ENCODE measurements at places on chromosomes 11 and 22. TPM values are rescaled to one million over a fixed set of nuclear protein-coding genes. Genes with fewer than 3 reads are reported as not detected.

Gene ALX4
- total RNA-seq = not detected

- no peaks in the 10 kb centered on the region for H3K36me3 ChIP-seq
- no peak overlapping the region for H3K27ac ChIP-seq
- DNase-seq = peak; percentile 48
- H3K27me3 ChIP-seq = peaks cover 9% of the 10 kb centered on the region
These were observed 61.3 kb upstream of the PRR5 start for GRCh38 chr22:44640618-44641155.

Gene POU2AF1
- 2.5 TPM for total RNA-seq

Gene GAL3ST1
- 2.5 TPM for total RNA-seq

DNA sequence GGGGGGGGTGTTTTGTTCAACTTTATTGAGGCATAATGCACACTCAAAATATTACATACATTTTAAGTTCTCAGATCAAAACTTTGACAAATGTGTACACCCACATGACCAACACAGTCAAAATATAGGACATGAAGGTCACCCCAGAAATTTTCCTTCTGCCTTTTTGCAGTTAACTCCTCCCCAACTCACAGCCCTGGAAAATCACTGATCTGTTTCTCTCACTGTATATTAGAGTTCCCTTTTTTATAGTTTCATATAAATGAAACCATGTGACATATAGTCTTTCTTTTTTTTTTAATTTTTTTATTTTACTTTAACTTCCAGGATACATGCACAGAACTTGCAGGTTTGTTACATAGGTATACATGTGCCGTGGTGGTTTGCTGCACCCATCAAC, 4.6 kb downstream of the TMPRSS5 start:
- H3K4me3 ChIP-seq = no peak overlapping the region
- no peak overlapping the region for H3K27ac ChIP-seq
- no peaks in the 10 kb centered on the region for H3K27me3 ChIP-seq
- no peaks in the 10 kb centered on the region for H3K36me3 ChIP-seq
- no peak for DNase-seq
- H3K4me1 ChIP-seq = no peaks in the 10 kb centered on the region

Gene PLEKHA7
- total RNA-seq = 43.6 TPM

Gene SLC5A12
- not detected for total RNA-seq

DNA sequence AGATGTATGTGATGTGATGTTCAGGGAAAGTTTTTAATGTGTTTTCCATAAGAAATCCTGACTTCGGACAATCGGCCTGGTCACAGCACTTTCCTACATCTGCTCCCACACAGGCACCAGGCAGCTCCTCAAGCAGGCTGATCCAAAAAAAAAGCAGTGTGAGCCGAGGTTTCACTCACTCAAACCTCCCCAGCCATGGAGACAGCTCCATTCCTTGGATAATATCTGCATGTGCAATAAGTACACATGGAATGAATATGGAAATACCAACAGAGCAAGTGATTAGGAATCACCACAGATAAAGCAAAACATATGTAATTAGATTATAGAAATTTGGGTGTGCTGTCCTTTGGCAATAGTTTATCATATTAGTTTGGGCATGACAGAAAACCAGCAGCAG, 88.8 kb upstream of the API5 start:
- DNase-seq = no peak
- H3K36me3 ChIP-seq = no peaks in the 10 kb centered on the region
- H3K4me1 ChIP-seq = no peaks in the 10 kb centered on the region
- H3K27me3 ChIP-seq = no peaks in the 10 kb centered on the region
- H3K27ac ChIP-seq = no peak overlapping the region
- no peak overlapping the region for H3K4me3 ChIP-seq

- no peak overlapping the region for H3K27ac ChIP-seq
- no peaks in the 10 kb centered on the region for H3K36me3 ChIP-seq
- no peaks in the 10 kb centered on the region for H3K4me1 ChIP-seq
- H3K27me3 ChIP-seq = no peaks in the 10 kb centered on the region
These were observed 4.7 kb upstream of the ARHGAP42 start for GRCh38 chr11:100682247-100682969.

DNA sequence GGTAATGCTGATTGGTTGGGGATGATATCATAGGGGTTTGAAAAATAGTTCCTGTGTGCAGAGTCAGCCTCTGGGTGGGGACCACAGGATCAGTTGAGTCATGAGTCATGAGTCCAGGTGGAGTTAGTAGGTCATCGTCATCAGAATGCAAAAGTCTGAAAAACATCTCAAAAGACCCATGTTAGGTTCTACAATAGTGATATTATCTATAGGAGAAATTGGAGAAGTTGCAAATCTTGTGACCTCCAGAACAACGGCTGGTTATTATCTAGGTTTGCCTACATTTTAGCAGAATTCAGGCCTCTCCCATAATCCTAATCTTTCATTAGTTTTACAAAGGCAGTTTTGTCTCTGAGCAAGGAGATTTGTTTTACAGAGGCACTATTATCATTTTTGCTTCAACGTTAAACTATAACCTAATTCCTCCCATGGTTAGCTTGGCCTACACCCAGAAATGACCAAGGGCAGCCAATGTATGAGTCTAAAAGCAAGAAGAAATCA, 38.9 kb downstream of the MS4A2 start:
- H3K36me3 ChIP-seq = no peaks in the 10 kb centered on the region
- no peak overlapping the region for H3K27ac ChIP-seq
- H3K27me3 ChIP-seq = no peaks in the 10 kb centered on the region
- no peak overlapping the region for H3K4me3 ChIP-seq
- DNase-seq = no peak

DNA sequence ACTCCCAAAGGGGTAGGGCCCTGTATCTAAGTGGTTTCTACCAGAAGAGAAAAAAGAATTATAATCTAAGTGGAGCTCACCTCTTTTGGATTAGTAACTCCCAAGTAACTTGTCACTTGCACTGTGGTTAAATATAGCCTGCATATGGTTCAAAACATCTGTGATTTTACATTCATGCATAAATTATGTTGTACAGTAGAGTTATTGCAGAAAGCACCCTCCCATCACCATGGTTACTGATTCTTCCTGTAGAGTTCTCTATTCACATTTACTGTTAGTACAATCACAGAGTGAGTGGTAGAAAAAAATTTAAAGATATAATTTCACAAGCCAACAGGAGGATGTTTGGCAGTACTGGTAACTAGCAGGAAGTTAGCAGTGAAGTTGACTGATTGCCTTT, 80.4 kb downstream of the LRRC4C start:
- H3K4me1 ChIP-seq = no peaks in the 10 kb centered on the region
- no peak overlapping the region for H3K27ac ChIP-seq
- no peaks in the 10 kb centered on the region for H3K36me3 ChIP-seq
- no peak for DNase-seq

Gene MMP1
- 19.1 TPM for total RNA-seq

Gene RBMXL2
- not detected for total RNA-seq

- H3K4me3 ChIP-seq = no peak overlapping the region
- H3K27ac ChIP-seq = no peak overlapping the region
- no peak for DNase-seq
- peaks cover 57% of the 10 kb centered on the region for H3K4me1 ChIP-seq
These were observed 2.9 kb downstream of the UBE2L3 start for GRCh38 chr22:21570398-21570797.

DNA sequence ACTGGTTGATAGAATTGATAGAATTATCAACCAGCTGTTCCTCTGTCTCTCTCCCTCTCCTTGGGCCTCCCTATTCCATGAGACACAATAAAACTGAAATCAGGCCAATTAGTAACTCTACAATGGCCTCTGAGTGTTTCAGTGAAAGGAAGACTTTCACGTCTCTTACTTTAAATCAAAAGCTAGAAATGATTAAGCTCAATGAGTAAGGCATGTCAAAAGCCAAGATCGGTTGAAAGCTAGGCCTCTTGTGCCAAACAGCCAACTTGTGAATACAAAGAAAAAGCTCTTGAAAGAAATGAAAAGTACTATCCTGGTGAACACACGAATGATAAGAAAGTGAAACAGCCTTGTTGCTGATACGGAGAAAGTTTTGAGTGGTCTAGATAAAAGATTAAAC, 16.6 kb downstream of the PIH1D2 start:
- H3K4me3 ChIP-seq = no peak overlapping the region
- H3K36me3 ChIP-seq = peaks cover 66% of the 10 kb centered on the region
- no peak overlapping the region for H3K27ac ChIP-seq
- H3K4me1 ChIP-seq = no peaks in the 10 kb centered on the region

Gene NPAT
- 15.0 TPM for total RNA-seq

DNA sequence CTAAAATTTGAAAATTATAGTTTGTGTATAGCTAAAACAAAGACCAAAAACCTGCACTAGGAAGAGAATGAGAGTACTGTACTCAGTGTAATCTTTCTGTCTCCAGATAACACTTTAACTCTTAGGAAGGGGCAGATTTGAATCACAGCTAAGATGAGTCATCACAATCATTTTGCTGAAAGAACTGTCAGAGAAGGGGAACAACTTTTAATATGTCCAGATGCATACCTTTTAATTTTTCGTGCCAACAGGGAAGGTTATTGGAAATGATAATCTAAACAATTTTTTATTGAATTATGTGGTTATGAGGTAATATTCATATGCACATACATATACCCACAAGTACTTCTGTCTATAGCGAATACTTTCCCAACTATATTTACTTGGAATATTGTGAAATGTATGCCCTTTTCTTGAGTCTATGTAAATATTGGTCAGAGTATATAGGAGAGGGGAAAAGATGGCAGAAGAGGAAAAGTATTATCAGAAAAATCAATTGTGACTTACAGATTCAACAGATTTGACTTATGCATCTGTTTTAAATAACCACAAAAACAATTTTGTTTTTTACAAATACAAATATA, 51.1 kb upstream of the MUC15 start:
- H3K36me3 ChIP-seq = no peaks in the 10 kb centered on the region
- H3K27ac ChIP-seq = no peak overlapping the region
- no peaks in the 10 kb centered on the region for H3K4me1 ChIP-seq
- H3K27me3 ChIP-seq = no peaks in the 10 kb centered on the region
- DNase-seq = no peak

Gene E2F8
- total RNA-seq = 0.38 TPM

DNA sequence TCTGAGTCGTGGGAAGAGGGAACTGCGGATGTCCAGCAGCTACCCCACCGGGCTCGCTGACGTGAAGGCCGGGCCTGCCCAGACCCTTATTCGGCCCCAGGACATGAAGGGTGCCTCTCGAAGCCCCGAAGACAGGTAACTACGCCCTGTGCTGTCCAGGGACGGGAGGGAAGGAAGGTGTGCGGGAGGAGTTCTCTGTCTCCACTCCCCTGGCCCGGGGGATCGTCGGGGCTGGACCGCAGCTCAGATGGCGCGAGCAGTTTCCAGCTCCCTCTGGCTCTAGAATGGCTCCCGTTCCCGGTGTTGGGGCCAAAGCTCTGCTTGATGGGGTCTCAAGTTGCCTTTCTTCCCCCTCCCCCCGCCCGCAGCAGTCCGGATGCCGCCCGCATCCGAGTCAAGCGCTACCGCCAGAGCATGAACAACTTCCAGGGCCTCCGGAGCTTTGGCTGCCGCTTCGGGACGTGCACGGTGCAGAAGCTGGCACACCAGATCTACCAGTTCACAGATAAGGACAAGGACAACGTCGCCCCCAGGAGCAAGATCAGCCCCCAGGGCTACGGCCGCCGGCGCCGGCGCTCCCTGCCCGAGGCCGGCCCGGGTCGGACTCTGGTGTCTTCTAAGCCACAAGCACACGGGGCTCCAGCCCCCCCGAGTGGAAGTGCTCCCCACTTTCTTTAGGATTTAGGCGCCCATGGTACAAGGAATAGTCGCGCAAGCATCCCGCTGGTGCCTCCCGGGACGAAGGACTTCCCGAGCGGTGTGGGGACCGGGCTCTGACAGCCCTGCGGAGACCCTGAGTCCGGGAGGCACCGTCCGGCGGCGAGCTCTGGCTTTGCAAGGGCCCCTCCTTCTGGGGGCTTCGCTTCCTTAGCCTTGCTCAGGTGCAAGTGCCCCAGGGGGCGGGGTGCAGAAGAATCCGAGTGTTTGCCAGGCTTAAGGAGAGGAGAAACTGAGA, 1.4 kb downstream of the ADM start:
- H3K4me3 ChIP-seq = peak overlapping the region; percentile 66
- H3K36me3 ChIP-seq = no peaks in the 10 kb centered on the region
- peak overlapping the region; percentile 79 for H3K27ac ChIP-seq
- H3K4me1 ChIP-seq = peaks cover 70% of the 10 kb centered on the region
- DNase-seq = no peak

Gene TMPRSS4
- total RNA-seq = 3.0 TPM

Gene CABP4
- total RNA-seq = 3.2 TPM

- no peak overlapping the region for H3K27ac ChIP-seq
- no peak for DNase-seq
- H3K4me1 ChIP-seq = peaks cover 7% of the 10 kb centered on the region
- H3K27me3 ChIP-seq = no peaks in the 10 kb centered on the region
- no peak overlapping the region for H3K4me3 ChIP-seq
- peaks cover 77% of the 10 kb centered on the region for H3K36me3 ChIP-seq
These were observed 21.3 kb downstream of the PIK3IP1 start for GRCh38 chr22:31271026-31271425.

DNA sequence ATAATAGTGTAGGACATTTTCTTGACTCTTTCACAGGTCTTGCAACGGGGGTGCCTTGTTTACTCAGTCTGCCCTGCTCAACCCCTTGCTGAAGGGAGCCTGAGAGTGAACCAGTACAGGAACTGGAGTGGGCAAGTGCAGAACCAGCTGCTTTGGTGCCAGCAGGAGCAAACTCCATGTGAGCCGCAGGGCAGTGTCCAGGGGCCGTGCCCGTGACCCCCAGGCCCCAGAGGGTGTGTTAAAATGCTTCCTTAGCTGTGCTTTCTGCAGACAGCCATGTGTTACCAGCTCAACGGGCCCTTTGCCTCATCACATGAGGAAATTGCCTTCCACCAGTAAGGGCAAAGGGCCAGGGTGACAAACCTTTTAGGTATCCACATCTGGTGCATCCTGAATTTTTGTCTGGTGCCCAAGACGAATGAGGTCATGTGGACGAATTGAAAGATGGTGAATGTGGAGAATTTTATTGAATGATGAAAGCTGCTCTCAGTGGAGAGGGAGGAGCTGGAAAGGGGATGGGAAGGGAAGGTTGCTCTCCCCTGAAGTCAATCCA, 53.6 kb upstream of the OR5D13 start:
- H3K4me1 ChIP-seq = no peaks in the 10 kb centered on the region
- H3K27me3 ChIP-seq = no peaks in the 10 kb centered on the region
- DNase-seq = no peak
- no peak overlapping the region for H3K27ac ChIP-seq
- no peaks in the 10 kb centered on the region for H3K36me3 ChIP-seq
- no peak overlapping the region for H3K4me3 ChIP-seq

Gene ACR
- total RNA-seq = 4.5 TPM

Gene BATF2
- total RNA-seq = 7.5 TPM

DNA sequence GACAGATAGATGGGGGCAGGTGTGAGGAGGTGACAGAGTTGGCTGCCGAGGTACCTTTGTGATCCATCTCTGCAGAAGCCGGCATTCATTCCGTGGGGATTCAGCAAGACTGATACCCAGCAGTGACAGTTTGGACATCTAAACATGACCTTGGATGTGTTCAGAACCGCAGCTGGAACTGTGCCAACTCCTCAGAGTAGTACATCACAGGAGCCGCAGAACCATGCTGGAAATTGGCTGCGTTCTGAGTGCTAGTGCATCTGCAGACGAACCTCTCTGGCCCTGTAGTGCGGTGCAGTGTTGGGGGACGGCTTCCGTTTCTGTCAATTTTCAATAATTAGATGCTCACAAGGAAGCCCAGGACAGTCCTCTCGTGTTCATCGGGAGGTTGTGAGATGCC, 772.1 kb downstream of the NTM start:
- H3K27me3 ChIP-seq = no peaks in the 10 kb centered on the region
- no peaks in the 10 kb centered on the region for H3K4me1 ChIP-seq
- no peak overlapping the region for H3K27ac ChIP-seq
- no peak overlapping the region for H3K4me3 ChIP-seq
- no peaks in the 10 kb centered on the region for H3K36me3 ChIP-seq

Gene MIF
- 236 TPM for total RNA-seq

Gene RAG1
- 0.78 TPM for total RNA-seq

Measured in upper lobe of right lung (tissue), 1 donor.